NCI-H82 (cell line): ENCODE measurements at places on chromosomes 3 and 15.

- peak; percentile 83 for DNase-seq
Observed at GRCh38 chr15:57138349-57138788, 219.9 kb downstream of the TCF12 start.

DNA sequence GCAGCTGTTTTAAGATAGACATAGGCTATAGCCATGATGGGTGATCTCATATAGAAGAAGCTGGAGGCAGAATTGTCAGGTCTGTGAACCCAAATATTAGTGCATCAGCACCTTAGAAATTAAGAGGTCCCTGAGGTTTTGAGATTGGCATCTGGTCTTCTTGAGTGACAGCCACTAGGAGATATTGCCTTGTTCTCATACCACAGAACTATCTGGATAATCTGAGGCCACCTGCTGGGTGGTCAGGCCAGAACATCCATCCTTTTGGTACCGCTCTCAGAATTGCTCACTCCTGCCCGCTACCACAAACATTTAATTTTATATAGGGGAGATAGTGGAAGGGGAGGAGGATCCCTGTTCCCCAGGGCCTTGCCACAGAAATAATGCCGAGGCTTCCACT is 210.6 kb upstream of the ZPLD1 start:
- DNase-seq: peak; percentile 49

- DNase-seq: no peak
Observed at GRCh38 chr3:42725454-42725853, 22.9 kb upstream of the HHATL start.

- DNase-seq: peak; percentile 70
Observed at GRCh38 chr3:134355416-134355815, 18.8 kb downstream of the AMOTL2 start.

GRCh38 chr3:120420928-120421551 is 29.8 kb downstream of the FSTL1 start:
- no peak for DNase-seq
